ENCODE measurements at places on chromosomes 13 and 19.

- DNase-seq: no peak
These were observed 2.0 kb downstream of the GPR183 start for GRCh38 chr13:99305158-99305557.

DNA sequence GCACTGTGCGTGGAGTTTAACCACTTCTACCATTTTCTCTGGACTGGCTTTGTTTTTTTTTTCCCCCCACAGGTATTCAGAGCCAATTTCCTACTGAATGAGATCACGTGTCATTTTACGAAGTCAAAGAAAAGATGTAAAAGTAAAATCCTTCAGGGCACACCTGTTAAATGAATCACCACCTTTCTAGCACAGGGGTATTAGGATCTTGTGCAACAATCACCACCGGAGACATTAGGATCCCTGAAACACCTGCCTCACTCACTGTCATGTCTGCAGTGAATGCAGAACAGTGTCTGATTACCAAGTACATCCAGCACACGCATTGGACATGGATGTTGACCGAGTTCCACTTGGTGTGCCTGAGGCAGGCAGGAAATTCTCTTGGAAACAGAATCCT, 17.2 kb downstream of the BRD4 start:
- DNase-seq: no peak

- peak; percentile 87 for DNase-seq
These were observed 920.0 kb downstream of the UQCRFS1 start for GRCh38 chr19:28292822-28293500.

DNA sequence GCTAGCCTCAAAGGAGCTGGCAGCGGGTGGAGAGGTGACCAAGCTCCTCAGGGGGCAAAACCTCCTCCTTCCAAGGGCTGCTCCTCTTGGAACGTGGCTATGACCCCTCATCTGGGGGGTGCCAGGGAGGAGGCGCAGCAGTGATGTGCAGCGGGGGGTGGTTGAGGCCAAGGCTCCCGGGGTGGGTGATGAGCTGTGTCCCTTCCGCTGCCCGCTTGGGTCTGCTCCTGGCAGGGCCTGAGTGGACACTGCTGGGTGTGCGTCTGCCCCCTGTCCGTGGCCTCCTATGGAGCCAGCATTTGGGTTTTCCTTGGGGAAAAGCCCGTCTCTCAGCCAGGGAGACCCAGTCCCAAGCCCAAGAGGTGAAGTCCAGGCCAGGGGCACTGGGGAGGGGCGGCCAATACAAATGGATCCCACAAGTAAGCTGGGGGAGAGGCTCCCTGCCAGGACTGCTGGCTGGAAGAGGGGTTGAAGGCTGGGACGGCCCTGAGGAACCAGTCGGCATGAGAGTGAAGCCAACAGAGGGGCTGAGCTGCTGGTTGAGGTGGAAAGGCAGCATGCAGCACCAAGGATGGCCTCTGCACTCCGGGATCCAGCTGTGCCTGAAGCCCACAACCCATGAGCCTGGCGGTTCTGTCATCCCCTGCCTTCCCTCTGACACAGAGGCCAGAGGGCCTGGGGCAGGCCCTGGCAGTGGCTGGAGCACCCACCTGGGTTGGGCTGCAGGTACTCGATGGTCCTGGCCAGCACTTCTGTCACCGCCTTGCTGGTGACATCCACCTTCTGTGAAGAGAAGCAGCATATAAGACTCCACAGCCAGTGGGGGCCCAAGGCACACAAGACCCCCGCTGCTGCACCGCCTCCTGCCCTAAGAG, 22.7 kb downstream of the MPND start:
- DNase-seq: no peak

DNA sequence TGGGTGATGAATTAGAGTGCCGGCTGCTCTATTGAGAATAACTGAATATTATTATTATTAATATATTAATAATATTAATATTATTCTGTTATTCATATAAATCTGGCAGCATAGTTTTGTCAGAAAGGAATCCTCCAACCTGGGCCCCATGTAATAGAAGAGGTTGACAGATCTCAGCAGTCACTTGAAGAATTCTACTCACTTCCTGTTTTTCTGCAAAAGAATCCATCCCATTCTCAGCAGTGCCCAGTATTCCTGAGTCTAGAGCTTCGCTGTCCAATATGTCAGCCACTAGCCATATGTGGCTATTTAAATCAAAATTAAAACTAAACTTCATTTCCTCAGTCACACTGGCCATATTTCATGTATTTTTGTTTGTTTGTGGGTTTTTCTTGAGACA, 72.4 kb upstream of the USPL1 start:
- no peak for DNase-seq

All from endodermal cell (in vitro differentiated cells).